HCT116 (cell line): ENCODE measurements at places on chromosomes 4 and X. TPM values are rescaled to one million over a fixed set of nuclear protein-coding genes. Genes with fewer than 3 reads are reported as not detected.
A peak's percentile ranks its signal among the peaks of the same experiment; 100 is the strongest.

The SSX1 gene
- total RNA-seq, result not detected

GRCh38 chrX:50567636-50568035, 97.0 kb upstream of the DGKK start:
- no peak overlapping the region for H3K4me3 ChIP-seq
- no peaks in the 10 kb centered on the region for H3K4me1 ChIP-seq
- H3K27me3 ChIP-seq, result no peaks in the 10 kb centered on the region
- no peak for DNase-seq

DNA sequence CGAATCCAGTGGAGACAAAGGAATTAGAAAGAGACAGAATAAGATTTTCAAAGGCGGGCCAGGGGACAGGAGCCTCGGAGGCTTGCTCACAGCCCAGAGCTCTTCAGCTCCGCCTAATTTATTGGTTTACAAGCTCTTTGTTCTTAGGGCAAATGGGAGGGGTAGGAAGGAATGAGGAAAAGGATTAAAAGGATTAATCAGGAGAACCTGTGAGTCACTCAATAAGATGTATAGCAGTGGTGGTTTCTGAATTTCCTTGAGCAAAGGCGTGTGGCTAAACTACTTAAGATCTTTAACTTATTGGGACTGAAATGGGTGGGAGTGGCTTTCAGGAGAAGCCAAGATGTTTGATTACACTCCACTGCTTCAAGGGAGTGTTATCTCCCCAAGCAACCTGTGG, 456.0 kb upstream of the SPANXN1 start:
- no peaks in the 10 kb centered on the region for H3K36me3 ChIP-seq
- no peak overlapping the region for H3K27ac ChIP-seq
- no peaks in the 10 kb centered on the region for H3K4me1 ChIP-seq
- no peak for DNase-seq

DNA sequence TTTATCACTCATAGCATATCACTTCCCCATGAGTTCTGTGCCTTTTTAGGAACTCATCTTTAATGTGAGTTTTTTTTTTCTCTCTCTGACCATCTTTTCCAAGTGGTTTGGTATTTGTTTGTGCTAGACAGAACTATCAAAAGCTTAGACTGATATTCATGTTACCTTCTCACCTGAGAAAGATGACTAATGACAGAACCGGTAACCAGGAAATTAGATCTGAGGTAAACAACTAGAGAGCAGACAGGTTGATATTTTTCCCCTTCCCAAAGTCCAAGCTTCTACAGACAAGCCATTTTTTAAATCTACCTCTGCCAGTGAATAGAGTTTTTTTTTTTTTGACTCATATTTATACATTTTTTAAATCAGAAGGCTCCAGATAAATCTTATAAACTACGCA, 17.0 kb upstream of the SRD5A3 start:
- no peak for DNase-seq
- H3K27ac ChIP-seq, result no peak overlapping the region
- no peaks in the 10 kb centered on the region for H3K4me1 ChIP-seq
- no peaks in the 10 kb centered on the region for H3K36me3 ChIP-seq

- no peaks in the 10 kb centered on the region for H3K4me1 ChIP-seq
- no peak overlapping the region for H3K4me3 ChIP-seq
- no peaks in the 10 kb centered on the region for H3K27me3 ChIP-seq
- peak; percentile 74 for DNase-seq
Measured at GRCh38 chr4:38967260-38968095, 64.7 kb downstream of the TMEM156 start.

DNA sequence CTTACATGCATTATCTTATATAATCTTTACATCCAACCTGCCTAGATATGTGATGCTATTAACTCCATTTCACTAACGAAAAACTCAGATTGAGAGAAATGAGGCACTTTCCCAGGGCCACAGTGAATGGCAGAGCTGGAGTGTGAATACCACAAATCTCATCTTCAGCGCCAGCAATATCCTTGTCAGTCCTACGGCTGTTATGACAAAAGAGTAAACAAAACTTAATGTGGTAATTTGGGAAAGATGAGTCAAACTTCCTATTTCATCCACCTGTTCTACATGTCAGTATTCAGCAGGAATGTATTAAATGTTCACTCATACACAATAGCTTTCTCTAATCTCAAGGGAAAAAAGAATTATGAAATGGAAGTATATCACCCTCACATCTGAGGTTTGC, 56.9 kb downstream of the FAT1 start:
- H3K4me3 ChIP-seq, result no peak overlapping the region
- H3K36me3 ChIP-seq, result peaks cover 77% of the 10 kb centered on the region
- no peak overlapping the region for H3K27ac ChIP-seq
- H3K27me3 ChIP-seq, result no peaks in the 10 kb centered on the region
